ENCODE measurements at places on chromosomes 4 and X.

DNA sequence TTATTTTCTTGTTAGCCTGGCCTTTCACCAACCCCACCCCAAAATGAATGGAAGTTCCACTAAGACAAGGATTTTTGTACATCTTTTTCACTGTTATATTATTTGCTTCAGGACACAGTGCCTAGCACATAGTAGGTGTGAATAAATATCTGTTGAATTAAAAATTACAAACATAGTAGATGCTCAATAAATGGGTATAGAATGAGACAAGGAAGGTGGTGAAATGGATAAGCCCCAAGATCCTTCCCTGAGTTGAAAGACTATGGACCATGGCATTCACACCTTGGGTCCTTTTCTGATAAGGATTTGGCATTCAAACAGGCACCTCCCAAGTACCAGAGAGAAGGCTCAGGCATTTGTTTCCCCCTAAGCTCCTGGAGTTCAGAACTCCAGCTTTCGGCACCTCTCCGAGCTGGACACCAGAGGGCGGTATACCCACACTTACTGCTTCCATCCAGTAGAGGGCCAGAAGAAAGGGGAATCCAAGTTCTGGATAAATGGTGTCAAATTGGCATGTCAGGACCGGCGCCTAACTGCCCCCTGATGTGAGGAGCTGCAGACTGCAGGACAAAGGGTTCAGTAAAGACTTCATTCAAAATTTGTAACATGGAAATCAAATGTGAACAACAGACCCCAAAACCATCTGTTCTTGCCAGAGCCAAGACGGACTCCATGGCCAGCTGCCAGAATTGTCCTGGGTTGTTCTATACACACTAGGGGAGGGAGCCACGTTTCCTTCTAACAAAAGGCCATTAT lies 193.0 kb downstream of the GPC3 start:
- DNase-seq: no peak

GRCh38 chrX:9683350-9683749 lies 82.3 kb downstream of the GPR143 start:
- no peak for DNase-seq

- no peak for DNase-seq
Observed at GRCh38 chrX:11908371-11908770, 150.3 kb downstream of the MSL3 start.

DNA sequence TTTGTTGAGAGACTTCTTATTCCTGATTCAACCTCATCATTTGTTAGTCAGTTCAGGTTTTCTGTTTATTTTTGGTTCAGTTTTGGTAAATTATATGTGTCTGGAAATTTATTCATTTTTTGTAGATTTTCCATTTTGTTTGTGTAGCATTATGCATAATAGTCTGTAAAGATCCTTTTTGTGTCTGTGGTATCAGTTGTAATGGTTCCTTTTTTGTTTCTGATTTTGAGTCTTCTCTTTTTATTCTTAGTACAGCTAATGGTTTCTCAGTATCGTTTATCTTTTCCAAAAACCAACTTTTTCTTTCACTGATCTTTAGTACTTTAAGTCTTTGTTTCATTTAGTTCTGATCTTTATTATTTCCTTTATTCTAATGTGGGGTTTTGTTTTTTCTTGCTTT lies 61.4 kb downstream of the NWD2 start:
- DNase-seq: no peak

GRCh38 chrX:40176351-40177116 lies 78.8 kb upstream of the BCOR start:
- DNase-seq: no peak

- DNase-seq: no peak
Observed at GRCh38 chr4:182642831-182643230, 274.4 kb downstream of the DCTD start.

- DNase-seq: no peak
Observed at GRCh38 chr4:117417856-117418255, 332.5 kb upstream of the TRAM1L1 start.

GRCh38 chr4:163300445-163300844 lies 32.0 kb downstream of the NPY1R start:
- DNase-seq: no peak

All from BJ (cell line).